Activated CD4-positive, alpha-beta memory T cell treated with anti-CD3 and anti-CD28 coated beads, Interleukin-2, amount 10 ng/mL, durations not matched to agents 7 days and 5 days (primary cell): ENCODE measurements at places on chromosomes 13 and 19.

GRCh38 chr13:31000889-31001288 lies 68.4 kb downstream of the TEX26 start:
- H3K27me3 ChIP-seq: peaks cover 29% of the 10 kb centered on the region
- H3K4me1 ChIP-seq: no peaks in the 10 kb centered on the region
- DNase-seq: no peak

DNA sequence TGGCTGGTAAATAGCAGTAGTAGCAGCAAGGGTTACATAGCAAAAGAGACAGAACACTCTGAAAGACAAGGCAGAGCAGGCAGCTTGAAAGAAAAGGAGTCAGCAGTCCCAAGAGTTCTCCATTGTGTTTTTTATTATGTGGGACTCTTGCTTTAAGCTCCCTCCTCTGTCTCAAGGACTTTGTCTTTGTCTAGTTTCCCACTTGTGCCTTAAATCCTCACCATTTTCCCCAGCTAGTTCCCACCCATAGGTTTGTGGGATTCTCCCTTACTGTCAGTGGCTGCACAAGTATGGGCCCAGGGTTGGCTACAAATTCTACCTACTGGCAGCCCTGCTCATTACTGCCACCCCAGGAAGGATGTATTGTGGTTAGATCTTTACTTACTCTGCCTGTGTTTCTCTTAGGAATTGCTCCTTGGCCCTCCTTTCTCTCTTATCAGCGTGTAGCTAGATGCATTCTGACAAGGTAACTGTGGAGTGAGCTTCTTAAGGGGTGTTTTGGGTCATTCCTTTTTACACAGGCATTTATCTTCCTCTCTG lies 413.4 kb upstream of the PCDH9 start:
- DNase-seq: no peak
- no peaks in the 10 kb centered on the region for H3K4me1 ChIP-seq
- H3K27ac ChIP-seq: no peak overlapping the region
- no peaks in the 10 kb centered on the region for H3K27me3 ChIP-seq

GRCh38 chr13:64753233-64754000 lies 2476.7 kb downstream of the PCDH9 start:
- no peaks in the 10 kb centered on the region for H3K27me3 ChIP-seq
- H3K27ac ChIP-seq: no peak overlapping the region
- H3K4me3 ChIP-seq: no peak overlapping the region
- no peaks in the 10 kb centered on the region for H3K36me3 ChIP-seq

DNA sequence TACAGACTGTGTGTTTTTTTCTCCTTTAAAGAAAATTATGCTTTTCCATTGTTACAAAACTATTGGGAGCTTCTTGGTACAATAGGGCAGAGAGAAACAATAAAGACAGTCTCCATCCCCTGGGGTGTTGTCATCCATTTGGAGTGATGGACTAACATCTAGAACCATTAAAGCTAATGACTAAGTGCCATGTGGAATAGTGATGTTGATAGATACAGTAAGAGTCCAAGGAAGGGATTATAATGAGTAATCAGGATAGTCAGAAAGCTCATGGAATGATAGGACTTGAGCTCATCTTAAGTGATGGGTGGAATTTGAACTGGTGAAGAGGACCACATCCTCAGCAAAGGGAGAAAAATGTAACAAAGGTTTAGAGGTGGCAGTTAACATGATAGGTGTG lies 24.1 kb upstream of the FRY start:
- no peak for DNase-seq
- H3K4me1 ChIP-seq: no peaks in the 10 kb centered on the region
- H3K27me3 ChIP-seq: peaks cover 2% of the 10 kb centered on the region
- no peak overlapping the region for H3K27ac ChIP-seq
- H3K4me3 ChIP-seq: no peak overlapping the region

- no peak for DNase-seq
- H3K4me3 ChIP-seq: no peak overlapping the region
- H3K27ac ChIP-seq: no peak overlapping the region
- H3K4me1 ChIP-seq: peaks cover 20% of the 10 kb centered on the region
Measured at GRCh38 chr19:40225440-40226305, 816 bp downstream of the CCNP start.

GRCh38 chr13:95030821-95031343 lies 270.4 kb downstream of the ABCC4 start:
- no peak overlapping the region for H3K4me3 ChIP-seq
- no peaks in the 10 kb centered on the region for H3K27me3 ChIP-seq
- H3K36me3 ChIP-seq: no peaks in the 10 kb centered on the region
- DNase-seq: no peak
- no peak overlapping the region for H3K27ac ChIP-seq

DNA sequence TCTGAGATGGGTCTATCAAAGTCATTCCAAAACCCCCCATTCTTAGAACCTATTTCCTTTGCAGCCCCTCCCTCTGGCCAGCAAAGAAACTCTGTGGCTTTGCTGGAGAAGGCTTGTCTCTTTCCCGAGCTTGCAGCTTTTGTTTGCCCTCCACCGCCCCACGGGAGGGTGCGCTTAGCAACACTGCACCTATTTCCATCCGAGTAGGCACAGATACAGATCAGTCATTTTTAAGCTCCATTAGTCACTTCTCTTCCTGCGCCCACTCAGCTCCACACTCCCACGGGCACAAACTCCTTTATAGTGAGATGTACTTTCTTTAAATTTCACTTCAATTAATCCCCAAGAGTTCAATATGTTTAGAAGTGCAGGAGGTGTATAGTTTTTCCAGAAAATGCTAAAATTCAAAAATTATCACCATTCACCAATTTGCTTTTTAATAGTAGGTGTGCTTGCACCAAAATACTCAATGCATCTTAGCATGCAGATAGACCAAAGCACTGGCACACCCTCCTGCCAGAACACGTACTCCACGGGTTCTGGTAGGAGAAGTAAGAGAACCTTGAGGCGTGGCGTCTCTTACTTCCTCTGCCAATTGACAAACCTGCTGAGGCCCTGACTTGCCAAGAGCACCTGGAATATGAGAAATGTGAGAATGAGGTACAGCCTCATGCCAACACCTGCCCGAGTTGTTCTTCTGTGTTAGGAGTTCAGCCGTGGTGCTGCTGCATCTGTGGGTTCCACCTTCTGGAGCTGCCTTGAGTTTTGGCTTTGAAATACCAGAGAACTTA lies 183.7 kb downstream of the TEX29 start:
- H3K36me3 ChIP-seq: no peaks in the 10 kb centered on the region
- no peak overlapping the region for H3K27ac ChIP-seq
- H3K27me3 ChIP-seq: no peaks in the 10 kb centered on the region
- no peaks in the 10 kb centered on the region for H3K4me1 ChIP-seq
- DNase-seq: no peak

GRCh38 chr13:50912851-50913250 lies 3.3 kb downstream of the RNASEH2B start:
- H3K36me3 ChIP-seq: peaks cover 12% of the 10 kb centered on the region
- H3K27ac ChIP-seq: no peak overlapping the region
- no peak for DNase-seq
- peaks cover 63% of the 10 kb centered on the region for H3K4me1 ChIP-seq
- H3K4me3 ChIP-seq: no peak overlapping the region
- H3K27me3 ChIP-seq: no peaks in the 10 kb centered on the region

GRCh38 chr13:24052547-24053518 lies 107.7 kb upstream of the SPATA13 start:
- H3K4me3 ChIP-seq: no peak overlapping the region
- H3K27ac ChIP-seq: no peak overlapping the region

- peaks cover 5% of the 10 kb centered on the region for H3K4me1 ChIP-seq
- H3K27ac ChIP-seq: no peak overlapping the region
- no peaks in the 10 kb centered on the region for H3K27me3 ChIP-seq
- DNase-seq: no peak
Measured at GRCh38 chr13:113648216-113648610, 9.8 kb downstream of the ATP4B start.

GRCh38 chr13:110568612-110569011 lies 7.1 kb upstream of the RAB20 start:
- peaks cover 4% of the 10 kb centered on the region for H3K4me1 ChIP-seq
- no peak overlapping the region for H3K27ac ChIP-seq
- H3K4me3 ChIP-seq: no peak overlapping the region
- DNase-seq: no peak
- peaks cover 2% of the 10 kb centered on the region for H3K36me3 ChIP-seq
- peaks cover 39% of the 10 kb centered on the region for H3K27me3 ChIP-seq

- no peak overlapping the region for H3K27ac ChIP-seq
- no peak overlapping the region for H3K4me3 ChIP-seq
- H3K27me3 ChIP-seq: no peaks in the 10 kb centered on the region
- H3K36me3 ChIP-seq: no peaks in the 10 kb centered on the region
- peaks cover 4% of the 10 kb centered on the region for H3K4me1 ChIP-seq
Measured at GRCh38 chr19:9720541-9720940, 45.6 kb upstream of the ZNF562 start.

- H3K27me3 ChIP-seq: no peaks in the 10 kb centered on the region
- H3K36me3 ChIP-seq: no peaks in the 10 kb centered on the region
- DNase-seq: no peak
Measured at GRCh38 chr13:64817691-64818090, 2412.4 kb downstream of the PCDH9 start.

DNA sequence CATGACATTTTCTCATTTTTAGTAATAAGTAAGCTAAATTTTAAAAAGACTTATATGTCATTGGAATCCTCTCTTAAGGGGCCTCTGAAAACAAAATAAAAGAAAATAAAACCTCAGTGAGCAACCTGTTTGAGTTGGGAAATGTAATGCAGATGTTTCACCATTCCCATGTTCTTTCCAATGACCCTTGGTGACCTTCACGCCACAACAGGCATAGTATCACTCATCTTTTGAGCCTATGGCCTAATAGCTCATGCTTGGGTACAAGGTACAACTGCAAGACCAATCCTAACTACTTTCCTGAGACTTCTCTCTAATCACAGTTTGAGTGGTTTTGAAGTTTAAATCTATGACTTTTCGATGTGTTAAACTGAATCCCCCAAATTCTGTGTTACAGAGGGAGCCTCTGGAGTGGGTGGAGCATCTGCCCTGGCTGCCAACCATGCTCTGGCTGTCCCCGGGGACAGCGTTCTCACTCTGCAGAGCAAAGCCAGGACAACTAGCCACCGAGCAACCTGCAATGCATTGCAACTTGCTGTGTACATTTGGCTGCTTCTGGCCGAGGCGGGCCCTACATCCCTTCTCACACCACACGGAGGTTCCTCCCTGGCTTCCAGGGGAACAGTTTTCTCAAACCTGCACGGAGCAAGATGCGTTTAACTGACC lies 307.9 kb upstream of the MAB21L1 start:
- no peaks in the 10 kb centered on the region for H3K27me3 ChIP-seq
- H3K36me3 ChIP-seq: no peaks in the 10 kb centered on the region
- H3K4me1 ChIP-seq: no peaks in the 10 kb centered on the region
- DNase-seq: no peak

DNA sequence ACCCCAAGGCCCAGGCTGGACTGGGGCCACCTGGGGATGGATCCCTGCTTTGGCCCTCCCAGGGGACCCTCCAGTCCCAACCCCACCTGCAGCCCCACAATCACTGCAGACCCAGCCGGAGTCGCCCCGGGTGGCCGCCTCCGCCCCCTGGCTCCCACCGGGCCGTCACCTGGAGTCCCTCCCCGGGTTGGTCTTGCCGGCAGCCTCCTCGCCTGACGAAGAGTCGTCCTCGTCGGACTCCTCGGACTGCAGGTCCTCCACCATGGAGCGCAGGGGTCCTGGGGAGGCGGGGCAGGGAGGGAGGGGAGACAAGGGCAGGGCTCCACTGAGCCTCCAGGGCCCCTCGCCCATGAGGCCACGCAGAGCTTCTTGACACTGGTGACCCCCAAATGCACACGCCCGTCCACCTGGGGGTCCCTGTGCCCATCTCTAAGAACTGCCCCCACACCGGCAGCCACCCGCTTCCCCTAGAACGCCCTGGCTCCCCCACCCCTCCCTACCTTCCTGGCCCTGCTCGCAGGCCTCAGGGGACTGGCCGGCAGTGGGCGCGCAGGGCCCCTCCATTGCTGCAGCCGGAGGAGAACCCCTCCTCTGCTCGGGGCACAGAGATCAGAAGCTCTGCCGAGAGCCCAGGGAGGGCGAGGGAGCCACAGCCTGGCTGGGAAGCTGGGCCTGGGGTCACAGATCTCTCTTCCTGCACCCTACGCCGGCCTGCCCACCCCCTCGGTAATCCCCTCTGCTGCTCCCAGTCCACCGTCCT lies 63.4 kb downstream of the MLLT1 start:
- no peak overlapping the region for H3K4me3 ChIP-seq
- H3K36me3 ChIP-seq: no peaks in the 10 kb centered on the region
- no peaks in the 10 kb centered on the region for H3K4me1 ChIP-seq
- no peak for DNase-seq

GRCh38 chr19:31591258-31591657 lies 242.0 kb upstream of the TSHZ3 start:
- no peak overlapping the region for H3K4me3 ChIP-seq
- H3K36me3 ChIP-seq: no peaks in the 10 kb centered on the region
- no peak for DNase-seq
- no peaks in the 10 kb centered on the region for H3K27me3 ChIP-seq

DNA sequence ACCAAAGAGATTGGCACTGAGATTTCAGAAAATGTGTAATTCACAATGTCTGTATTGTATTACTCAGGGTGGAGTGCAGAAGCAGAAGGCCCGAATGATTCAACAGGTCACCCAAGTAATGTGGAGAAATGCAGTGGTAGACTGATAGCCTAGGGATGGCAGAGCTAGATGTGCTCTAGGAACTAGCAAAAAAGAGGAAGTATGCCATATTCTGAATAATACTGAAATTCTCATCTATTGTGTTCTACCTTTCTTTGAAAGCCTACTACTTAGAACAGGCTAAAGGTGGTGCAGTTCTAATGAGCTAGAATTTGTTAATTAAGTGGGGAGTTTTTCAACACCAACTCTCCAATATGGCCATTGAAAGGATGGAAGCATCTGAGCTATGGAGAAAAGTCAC lies 1449.8 kb upstream of the MIR17HG start:
- no peak for DNase-seq
- no peaks in the 10 kb centered on the region for H3K4me1 ChIP-seq
- H3K27ac ChIP-seq: no peak overlapping the region
- H3K27me3 ChIP-seq: no peaks in the 10 kb centered on the region
- H3K36me3 ChIP-seq: no peaks in the 10 kb centered on the region

- DNase-seq: no peak
- H3K4me1 ChIP-seq: peaks cover 24% of the 10 kb centered on the region
- H3K27me3 ChIP-seq: no peaks in the 10 kb centered on the region
Measured at GRCh38 chr19:44212866-44213346, 574 bp downstream of the ZNF227 start.

DNA sequence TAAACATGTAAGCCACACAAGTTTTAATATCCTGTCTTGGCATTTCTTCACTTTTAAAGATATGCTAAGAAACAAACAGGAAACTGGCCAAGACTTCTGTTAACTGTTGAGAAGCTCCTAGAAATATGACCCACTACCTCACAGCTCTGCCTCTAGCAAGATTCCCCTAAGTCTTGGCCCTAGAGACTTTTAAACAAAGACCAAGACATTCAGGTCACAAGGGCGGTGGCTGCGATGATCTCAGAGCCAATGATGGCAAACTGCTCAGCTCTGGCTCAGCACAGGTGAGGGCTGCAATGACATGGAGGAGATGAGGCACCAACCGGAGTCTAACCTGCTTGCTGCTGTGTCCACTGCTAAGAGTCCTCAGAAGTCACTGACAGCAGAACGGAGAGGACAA lies 114.8 kb downstream of the SUCLA2 start:
- peaks cover 37% of the 10 kb centered on the region for H3K4me1 ChIP-seq
- H3K36me3 ChIP-seq: peaks cover 8% of the 10 kb centered on the region
- H3K27me3 ChIP-seq: no peaks in the 10 kb centered on the region

- no peak for DNase-seq
- peaks cover 7% of the 10 kb centered on the region for H3K36me3 ChIP-seq
- no peak overlapping the region for H3K27ac ChIP-seq
- H3K27me3 ChIP-seq: peaks cover 20% of the 10 kb centered on the region
- no peak overlapping the region for H3K4me3 ChIP-seq
- peaks cover 3% of the 10 kb centered on the region for H3K4me1 ChIP-seq
Measured at GRCh38 chr13:27708325-27708724, 84.0 kb upstream of the GSX1 start.
